ENCODE measurements at places on chromosomes 12 and 14.

- DNase-seq = no peak
Observed at GRCh38 chr14:94044476-94045091, 18.4 kb downstream of the OTUB2 start.

GRCh38 chr12:111150921-111151840 is 217.7 kb downstream of the PHETA1 start:
- DNase-seq = no peak

- DNase-seq = no peak
Observed at GRCh38 chr12:11773889-11774677, 124.6 kb downstream of the ETV6 start.

DNA sequence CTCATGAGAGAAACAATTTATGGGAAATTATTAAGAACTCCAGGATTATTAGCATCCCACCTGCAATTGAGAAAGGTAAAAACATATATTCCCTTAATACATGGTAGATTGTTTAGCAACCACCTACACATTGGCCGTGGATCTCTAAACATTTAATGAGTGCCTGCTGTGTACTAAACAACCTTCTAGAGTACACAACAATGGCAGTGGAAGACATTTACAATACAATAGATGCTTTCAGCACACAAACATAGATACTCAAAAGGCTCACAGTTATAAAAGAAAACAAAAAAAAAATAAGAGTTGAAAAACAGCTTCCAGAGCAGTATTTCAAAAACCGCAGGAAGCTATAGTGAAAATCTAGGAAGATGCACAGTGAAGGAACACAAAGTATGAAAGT is 382.9 kb downstream of the SYT1 start:
- DNase-seq = no peak

DNA sequence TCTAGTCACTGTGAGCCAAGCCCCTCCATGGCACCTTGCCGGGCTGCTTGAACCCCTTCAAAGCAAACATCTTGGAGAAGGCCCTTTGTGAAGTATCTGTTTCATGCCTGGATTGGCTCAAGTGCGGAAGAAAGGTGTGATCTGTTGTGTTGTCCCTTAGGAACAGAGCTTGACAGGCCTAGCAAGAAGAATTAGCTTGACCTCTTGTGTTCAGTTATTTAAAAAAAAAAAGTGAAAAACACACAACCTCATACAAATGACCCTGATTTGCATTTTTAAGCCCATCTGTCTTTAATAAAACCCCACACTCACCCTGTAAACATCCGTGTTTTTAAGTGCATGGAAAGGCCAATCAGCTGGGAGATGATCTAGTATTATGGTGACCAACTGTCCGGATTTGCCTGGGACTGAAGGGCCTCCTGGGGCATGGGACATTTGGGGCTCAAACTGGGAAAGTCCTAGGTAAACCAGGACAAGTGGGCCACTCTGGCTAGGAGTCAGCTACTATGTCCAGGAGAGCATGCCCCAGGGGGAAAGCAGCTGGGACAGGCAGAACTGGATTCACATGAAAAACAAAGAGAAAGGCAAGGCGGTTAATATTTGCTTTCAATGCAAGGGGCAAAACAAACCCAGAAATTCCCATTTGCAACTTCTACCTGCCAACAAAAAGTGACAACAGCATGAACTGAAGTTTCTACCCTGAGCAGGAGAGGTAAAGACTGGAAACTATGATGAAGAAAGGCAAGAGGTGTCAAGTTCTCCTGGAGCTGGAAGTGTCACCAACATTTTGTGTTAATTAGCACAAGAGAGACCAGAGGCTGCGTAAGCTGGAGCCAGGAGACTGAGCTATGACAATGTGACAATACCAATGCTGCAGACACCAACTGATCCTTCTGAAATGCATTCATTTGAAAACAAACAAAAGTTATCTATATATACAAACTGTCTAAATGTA is 78.6 kb downstream of the CLMN start:
- no peak for DNase-seq

DNA sequence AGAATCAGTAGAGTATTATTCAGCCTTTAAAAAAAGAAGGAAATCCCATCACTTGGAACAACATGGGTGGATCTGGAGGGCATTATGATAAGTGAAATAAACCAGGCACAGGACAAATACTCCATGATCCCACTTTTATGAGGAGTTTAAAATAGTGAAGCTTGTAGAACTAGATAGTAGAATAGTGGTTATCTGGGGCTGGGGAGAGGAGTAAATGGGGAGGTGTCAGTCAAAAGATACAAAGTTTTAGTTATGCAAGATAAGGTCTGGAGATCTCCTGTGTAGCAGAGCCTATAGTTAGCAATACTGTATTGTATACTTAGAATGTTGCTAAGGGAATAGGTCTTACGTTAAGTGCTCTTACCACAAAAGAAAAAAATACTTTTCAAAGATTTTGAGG is 64.9 kb downstream of the RIC8B start:
- DNase-seq = no peak

- DNase-seq = no peak
Observed at GRCh38 chr12:122023339-122024131, 1.9 kb downstream of the BCL7A start.

DNA sequence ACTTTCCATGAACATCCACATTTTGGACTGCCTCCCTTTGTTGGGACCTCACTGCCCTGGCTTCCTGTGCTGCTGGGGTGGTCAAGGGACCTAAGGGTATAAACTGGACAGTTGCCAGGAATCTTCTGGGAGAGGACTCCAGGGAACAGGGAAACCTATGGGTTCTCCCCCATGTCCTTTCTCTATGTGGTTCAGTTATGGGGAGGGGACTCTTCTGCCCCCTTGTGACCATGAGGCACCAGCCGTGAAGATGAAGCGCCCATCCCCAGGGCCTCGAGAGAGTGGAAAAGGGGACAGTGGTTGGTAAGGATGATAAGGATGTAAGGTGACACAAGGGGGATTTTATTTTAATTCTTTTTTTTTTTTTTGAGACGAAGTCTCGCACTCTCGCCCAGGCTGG is 177.0 kb upstream of the TMEM132C start:
- DNase-seq = no peak

- DNase-seq = no peak
Observed at GRCh38 chr12:59046763-59047534, 126.6 kb upstream of the LRIG3 start.

- DNase-seq = no peak
Observed at GRCh38 chr12:24062642-24063245, 113.3 kb upstream of the SOX5 start.

DNA sequence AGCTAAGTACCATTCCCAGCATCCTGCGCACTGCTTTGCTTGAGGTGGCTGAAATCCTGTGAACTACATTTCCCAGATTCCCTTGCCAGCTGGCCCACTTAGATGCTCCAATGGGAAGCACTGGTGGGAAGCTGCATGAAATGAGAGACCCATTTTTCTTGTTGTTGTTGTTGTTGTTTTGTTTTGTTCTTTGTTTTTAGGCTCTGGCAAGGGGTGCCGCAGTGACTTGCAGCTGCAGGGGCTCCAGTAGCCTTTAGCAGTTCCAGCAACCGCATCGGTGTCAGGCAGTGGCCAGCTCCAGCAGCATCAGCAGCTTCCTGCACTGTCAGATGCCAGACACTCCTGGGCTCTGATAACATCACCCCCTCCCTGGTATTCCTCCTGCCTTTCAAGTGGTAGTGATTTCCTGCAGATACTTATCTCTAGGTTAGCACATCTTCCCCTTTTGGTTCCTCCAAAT is 8.8 kb upstream of the EGLN3 start:
- no peak for DNase-seq

GRCh38 chr12:12561371-12562015 is 1.2 kb downstream of the DUSP16 start:
- no peak for DNase-seq

GRCh38 chr14:95293449-95293848 is 26.3 kb downstream of the CLMN start:
- no peak for DNase-seq

- no peak for DNase-seq
Observed at GRCh38 chr14:90985601-90986242, 74.7 kb downstream of the RPS6KA5 start.

GRCh38 chr12:57606399-57606798 is 1.8 kb downstream of the DTX3 start:
- DNase-seq = no peak

- DNase-seq = no peak
Observed at GRCh38 chr14:32201816-32202490, at the start of gene RNU6-7. Gene RNU6-7, plus strand, starts transcription at chr14:32202045.

- no peak for DNase-seq
Observed at GRCh38 chr14:101207897-101208296, 304.4 kb upstream of the RTL1 start.

GRCh38 chr12:20142316-20142715 is 226.0 kb upstream of the PDE3A start:
- no peak for DNase-seq

- no peak for DNase-seq
Observed at GRCh38 chr14:63940387-63940786, 87.6 kb downstream of the SYNE2 start.

DNA sequence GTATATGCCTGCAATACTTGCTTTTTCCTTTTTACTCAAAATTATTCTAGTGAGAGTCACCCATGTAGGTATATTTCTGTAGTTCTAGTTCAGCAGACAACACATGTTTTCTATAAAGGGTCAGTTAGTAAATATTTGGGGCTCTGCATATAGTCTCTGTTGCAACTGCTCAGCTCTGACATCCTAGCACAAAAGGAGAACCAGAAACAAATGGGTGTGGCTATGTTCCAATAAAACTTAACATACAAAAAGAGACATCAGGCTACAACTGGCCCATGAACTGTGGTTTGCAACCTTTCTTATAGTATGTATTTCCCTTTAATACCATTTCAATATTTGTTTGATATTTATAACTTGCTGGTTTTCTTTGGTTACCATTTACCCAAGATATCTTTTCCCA is 11.9 kb downstream of the NT5DC3 start:
- DNase-seq = no peak

DNA sequence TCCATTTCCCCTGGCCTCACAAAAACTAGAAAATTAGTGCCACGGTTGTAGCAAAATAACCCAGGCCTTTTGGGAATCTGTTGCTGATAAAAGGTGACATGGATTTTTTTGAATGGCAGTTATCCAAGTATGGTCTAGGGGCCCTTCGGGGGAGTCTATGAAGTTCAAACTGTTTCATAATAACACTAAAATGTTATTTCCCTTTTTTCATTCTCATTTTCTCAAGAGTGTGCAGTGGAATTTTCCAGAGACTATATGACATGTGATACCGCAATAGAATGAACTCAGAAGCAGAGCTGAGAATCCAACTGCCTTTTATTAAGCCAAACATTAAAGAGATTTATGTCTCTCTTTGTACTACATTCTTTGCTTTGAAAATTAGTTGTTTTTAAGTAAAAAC is 26.9 kb downstream of the GSTZ1 start:
- DNase-seq = no peak

DNA sequence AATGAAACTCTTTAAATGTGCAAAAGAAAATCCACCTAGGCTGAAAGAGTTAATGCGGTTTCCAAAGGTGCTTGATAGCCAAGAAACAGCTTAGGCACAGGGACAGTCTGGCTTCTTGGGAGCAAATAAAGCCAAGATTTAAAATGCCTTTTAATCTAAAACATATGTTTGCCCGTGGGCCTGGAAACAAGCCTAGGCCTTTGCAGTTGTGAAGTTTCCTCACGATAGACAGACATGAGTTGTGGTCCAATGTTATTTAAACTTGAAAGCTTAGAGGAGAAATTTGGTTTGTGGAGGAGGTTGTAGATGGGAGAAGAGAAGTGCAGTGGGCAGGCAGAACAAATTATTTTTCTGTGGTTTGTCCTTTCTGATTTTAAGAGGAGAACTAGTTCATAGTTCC is 29.8 kb downstream of the PROX2 start:
- no peak for DNase-seq

GRCh38 chr14:100286484-100287191 is 19.6 kb downstream of the SLC25A29 start:
- DNase-seq = no peak

DNA sequence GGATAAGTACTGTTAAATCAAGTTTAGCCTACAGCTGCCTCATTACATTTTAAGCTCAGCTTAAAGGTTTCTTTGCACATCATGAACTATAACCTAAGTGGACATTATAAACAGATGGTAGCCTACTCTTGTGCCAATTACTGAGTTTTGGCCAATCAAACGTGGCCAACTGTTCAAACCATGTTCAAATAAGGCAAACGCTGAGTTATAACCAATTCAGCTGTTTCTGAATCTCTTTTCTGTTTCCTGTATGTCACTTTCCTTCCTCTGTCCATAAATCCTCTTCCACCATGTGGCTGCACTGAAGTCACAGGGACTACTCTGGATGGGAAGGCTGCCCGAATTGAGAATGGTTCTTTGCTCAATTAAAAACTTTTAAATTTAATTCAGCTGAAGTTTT is 98.4 kb downstream of the BCAT1 start:
- no peak for DNase-seq

GRCh38 chr12:6313326-6313940 is 3.0 kb downstream of the PLEKHG6 start:
- no peak for DNase-seq

DNA sequence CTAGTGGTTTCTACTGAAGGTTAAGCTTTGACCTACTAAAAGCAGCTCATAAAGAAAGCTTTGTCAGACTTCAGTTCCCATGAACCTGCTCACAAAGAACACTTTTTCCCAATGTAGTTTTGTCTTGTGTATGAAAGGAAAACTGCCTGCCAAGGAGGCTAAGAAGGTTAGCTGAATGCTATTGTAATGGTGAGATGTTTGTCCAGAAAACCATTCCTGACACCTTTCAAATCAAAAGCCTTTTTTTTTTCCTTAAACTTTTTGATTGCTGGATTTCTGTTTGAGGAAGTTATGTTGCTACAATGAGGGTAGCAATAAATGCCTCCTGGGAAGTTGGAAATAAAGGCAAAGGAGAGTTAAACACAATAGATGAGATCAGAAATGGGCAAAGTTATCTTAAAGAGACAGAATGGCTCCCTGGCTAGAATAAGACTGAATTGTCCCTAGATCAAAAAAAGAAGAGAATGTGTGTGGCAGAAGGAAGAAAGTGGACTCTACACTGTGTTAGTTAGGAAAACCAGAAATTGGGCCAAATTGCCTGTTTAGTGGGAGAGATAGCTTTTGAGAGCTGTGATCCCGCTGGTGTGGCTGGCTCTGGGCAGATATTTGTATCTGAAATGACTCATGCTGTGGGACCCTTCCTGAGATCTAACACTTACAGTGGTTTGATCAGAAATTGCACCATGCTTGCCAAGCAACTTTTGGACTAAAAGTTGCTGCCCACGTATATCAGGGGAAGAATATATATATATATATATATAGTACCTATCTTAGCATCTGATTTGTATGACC is 27.5 kb downstream of the TECPR2 start:
- DNase-seq = no peak

DNA sequence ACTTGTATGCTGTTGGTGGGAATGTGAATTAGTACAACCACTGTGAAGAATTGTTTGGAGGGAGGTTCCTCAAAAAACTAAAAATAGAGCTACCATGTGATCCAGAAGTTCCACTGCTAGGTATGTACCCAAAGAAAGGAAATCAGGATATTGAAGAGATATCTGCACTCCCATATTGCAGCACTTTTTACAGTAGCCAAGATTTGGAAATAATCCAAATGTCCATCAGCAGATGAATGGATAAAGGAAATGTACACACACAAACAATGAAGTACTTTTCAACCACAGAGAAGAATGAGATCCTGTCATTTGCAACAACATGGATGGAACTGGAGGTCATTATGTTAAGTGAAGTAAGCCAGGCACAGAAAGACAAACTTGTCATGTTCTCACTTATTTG is 25.9 kb downstream of the TIGAR start:
- no peak for DNase-seq

Data from cortex of kidney (tissue), 1 donor.